ENCODE measurements at places on chromosomes 7 and 10. TPM values are rescaled to one million over a fixed set of nuclear protein-coding genes. Genes with fewer than 3 reads are reported as not detected.

DNA sequence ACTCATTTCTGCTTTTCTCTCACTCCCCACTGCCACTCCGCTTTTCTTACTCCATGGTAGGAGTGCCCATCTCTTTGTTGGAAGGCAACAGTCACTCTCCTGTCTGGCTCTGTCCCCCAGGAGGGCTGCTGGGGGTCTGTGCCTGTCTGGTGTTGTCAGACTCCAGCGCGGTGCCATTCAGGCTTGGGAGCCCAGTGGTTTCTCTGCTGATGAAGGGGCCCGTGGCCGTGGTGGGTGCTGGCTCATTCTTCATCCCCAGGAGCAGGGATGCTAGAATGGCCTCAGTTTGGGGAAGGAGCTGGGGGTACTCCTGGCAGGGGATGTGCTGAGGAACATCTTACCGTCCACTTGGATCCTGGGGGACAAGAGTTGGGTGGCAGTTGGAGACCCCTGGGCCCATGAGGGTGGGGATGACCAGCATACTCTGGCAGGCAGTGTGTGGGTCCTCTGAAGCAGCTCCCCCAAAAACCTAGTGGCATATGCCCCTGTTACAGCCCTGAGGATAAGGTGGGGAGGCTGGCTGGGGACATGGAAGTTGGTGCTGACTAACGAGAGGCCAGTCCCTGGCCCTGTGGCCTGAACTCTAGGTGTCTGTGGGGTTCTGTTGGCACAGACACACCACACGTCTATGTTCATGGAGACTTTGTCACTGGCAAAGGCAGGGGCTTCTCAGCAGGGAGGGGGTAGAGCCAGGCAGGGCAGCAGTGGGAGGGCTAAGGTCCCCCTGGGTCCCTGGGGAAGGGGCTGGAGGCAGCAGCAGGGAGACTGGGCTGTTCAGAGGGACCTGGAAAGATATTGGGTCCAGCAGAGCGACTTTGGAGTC is 102.8 kb upstream of the RET start:
- no peak overlapping the region for H3K4me3 ChIP-seq
- H3K36me3 ChIP-seq = no peaks in the 10 kb centered on the region
- H3K4me1 ChIP-seq = no peaks in the 10 kb centered on the region
- no peak overlapping the region for H3K27ac ChIP-seq

- DNase-seq = peak; percentile 44
- H3K27ac ChIP-seq = no peak overlapping the region
- no peaks in the 10 kb centered on the region for H3K36me3 ChIP-seq
- H3K27me3 ChIP-seq = no peaks in the 10 kb centered on the region
- H3K4me1 ChIP-seq = peaks cover 17% of the 10 kb centered on the region
Measured at GRCh38 chr7:41731493-41732435, 28.9 kb upstream of the INHBA start.

Gene PTN
- total RNA-seq = 0.07 TPM

GRCh38 chr10:52877451-52877850 is 104.9 kb upstream of the MBL2 start:
- H3K36me3 ChIP-seq = no peaks in the 10 kb centered on the region
- no peaks in the 10 kb centered on the region for H3K27me3 ChIP-seq
- H3K4me1 ChIP-seq = peaks cover 22% of the 10 kb centered on the region
- H3K27ac ChIP-seq = no peak overlapping the region
- no peak for DNase-seq

Gene DCLRE1A
- total RNA-seq = 3.3 TPM

Gene UNCX
- total RNA-seq = not detected

- no peaks in the 10 kb centered on the region for H3K4me1 ChIP-seq
- H3K27me3 ChIP-seq = peaks cover 8% of the 10 kb centered on the region
- no peak overlapping the region for H3K27ac ChIP-seq
- no peak overlapping the region for H3K4me3 ChIP-seq
Measured at GRCh38 chr7:93399642-93400041, 167.5 kb downstream of the VPS50 start.
